DMS79 (cell line): ENCODE measurements at places on chromosomes 3 and 15.

GRCh38 chr3:65029130-65029529 is 341.3 kb upstream of the ADAMTS9 start:
- DNase-seq: no peak

DNA sequence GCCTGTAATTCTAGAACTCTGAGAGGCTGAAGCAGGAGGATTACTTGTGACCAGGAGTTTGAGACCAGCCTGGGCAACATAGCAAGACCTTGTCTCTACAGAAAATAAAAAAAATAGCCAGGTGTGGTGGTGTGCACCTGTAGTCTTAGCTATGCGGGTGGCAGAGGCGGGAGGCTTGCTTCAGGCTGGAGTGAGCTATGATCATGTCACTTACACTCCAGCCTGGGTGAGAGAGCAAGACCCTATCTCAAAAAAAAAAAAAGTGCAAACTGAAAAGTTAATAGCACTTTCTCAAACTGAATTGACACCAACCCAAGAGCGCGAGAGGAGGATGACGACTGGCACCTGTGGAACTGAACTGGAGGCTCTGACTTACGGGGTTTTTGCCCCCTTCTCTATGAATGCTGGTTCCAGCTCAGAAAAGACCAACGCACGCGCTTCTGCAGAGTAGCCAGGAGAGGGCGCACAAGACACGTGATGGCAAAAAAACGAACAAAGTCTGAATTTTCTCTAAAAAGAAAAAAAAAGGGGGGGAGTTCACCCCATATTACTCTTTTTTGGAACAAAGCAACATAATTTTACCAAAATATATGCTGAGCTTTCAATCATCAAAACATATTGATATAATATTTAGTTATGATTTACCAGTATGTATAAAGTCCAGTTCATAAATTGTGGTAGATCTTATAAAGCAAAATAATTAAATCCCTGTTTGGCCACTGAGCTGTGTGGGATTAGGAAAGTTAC is 23.7 kb downstream of the CFAP92 start:
- no peak for DNase-seq

DNA sequence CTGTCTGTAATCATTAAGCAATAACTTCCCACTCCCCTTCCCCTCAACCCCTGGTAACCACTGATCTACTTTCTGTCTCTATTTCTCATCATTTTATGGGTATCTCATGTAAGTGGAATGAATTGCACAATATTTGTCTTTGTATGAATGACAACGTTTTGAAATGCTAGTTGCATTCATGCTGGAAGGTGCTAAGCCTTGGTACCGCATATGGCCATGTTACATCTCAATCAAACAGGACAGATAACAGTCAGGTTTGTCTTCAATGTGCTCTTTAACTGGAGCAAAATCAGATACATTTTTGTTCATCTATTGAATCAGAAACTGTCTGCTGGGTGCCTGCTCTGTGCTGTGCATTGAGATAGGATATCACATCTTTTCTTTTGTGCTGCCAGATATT is 134.2 kb downstream of the AGBL1 start:
- DNase-seq: no peak

DNA sequence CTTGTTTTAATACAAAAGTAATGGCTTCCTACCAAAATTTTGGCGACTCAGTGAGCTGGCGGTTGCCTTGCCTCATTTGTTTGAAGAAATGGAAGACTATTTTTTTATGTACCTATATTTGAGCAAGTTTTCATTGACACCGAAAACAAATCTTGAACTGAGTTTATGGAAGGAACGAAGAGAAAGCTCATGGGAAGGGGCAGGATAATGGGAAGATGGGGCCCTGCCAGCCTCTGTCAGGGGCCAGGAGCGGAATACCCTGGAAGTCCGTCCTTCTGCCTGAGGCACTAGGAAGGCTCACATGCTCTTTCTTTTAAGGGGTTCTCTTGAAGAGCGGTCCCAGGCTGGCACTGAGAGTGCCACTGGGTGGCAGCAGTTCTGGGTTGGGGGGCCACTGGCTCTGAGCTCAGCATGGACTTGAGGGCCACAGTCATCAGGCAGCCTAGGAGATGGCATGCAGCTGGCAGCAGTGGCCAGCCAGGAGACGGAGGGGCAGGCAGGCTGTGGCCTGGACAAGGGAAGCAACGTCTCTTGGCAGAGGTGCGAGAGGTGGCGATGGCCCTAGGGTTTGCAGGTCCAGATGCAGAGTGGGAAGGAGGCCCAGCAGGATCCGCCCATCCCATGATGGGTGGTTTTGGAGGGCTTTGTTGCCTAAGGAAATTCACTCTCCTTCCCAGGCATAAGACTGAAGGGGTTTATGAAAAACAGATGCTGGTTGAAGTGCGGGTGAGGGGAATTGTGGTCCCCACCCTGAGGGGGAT is 41.6 kb downstream of the ISG20 start:
- DNase-seq: no peak

- no peak for DNase-seq
These were observed 181.8 kb downstream of the SSR3 start for GRCh38 chr3:156373095-156373494.

DNA sequence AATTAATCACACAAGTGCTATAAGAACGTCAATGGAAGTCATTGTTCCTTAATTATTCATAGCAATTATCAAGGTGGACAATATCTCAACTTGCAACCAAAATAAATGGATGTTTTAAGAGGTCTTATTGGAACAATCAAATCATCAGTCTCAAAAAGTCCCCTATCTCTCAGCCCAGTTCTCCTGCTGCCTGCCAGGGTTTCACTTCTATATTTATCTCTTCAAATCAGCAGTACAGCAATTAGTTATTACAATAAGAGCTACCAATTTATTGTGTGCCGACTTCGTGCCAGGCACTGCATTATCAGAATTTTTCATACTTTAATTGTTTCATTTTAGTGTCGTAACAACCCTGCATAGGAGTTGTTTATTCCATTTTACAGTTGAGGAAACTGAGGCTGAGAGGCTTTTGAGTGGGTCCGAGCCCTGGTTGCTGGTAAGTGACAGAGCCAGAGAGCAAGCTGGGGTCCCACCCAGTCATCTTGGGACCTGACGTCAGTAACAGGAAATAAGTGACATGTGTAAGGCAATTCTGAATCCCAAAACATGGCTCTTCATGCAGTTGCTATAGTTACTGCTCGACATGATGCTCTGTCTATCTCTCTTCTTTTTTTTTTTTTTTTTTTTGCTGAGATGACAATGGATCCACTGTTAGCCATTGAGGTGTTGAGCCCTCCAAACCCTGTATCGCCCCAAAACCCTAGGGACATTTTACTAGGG is 8.8 kb upstream of the KCTD6 start:
- DNase-seq: no peak

DNA sequence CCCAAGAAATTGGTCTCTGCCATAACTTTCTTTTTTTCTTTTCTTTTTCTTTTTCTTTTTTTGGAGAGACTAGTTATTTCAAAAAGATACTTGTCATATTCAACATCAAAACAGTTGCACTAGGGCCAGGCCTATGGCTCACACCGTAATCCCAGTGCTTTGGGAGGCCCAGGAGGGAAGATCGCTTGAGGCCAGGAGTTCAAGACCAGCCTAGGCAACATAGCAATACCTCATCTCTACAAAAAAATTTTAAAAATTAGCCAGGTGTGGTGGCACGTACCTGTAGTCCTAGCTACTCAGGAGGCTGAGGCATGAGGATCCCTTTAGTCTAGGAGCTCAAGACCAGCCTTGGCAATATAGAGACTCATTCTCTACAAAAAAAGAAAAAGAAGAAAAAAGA is 49.0 kb upstream of the GNB5 start:
- no peak for DNase-seq

DNA sequence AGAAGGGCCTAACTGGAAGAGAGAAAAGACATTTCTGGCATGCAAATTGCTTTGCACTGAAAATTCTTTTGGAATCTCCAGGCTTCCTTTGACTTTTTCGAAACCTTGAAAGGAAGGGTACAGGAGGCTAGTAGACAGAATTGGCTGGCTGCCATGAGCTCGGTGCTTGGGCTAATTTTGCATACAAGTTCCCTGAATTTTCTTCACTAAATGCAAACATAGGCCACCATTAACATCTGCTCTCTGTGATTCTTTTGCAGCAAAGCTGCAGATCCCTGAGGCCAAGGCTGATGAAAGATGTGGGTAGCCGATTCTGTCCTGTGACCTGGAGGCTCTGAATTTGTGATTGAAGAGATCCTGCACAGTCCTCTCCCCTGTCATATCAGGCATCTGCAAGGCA is 247.8 kb upstream of the MCTP2 start:
- DNase-seq: no peak

- DNase-seq: no peak
These were observed 266.1 kb downstream of the CGGBP1 start for GRCh38 chr3:87792534-87793336.

- no peak for DNase-seq
These were observed 29.1 kb upstream of the ELP6 start for GRCh38 chr3:47542471-47543173.

DNA sequence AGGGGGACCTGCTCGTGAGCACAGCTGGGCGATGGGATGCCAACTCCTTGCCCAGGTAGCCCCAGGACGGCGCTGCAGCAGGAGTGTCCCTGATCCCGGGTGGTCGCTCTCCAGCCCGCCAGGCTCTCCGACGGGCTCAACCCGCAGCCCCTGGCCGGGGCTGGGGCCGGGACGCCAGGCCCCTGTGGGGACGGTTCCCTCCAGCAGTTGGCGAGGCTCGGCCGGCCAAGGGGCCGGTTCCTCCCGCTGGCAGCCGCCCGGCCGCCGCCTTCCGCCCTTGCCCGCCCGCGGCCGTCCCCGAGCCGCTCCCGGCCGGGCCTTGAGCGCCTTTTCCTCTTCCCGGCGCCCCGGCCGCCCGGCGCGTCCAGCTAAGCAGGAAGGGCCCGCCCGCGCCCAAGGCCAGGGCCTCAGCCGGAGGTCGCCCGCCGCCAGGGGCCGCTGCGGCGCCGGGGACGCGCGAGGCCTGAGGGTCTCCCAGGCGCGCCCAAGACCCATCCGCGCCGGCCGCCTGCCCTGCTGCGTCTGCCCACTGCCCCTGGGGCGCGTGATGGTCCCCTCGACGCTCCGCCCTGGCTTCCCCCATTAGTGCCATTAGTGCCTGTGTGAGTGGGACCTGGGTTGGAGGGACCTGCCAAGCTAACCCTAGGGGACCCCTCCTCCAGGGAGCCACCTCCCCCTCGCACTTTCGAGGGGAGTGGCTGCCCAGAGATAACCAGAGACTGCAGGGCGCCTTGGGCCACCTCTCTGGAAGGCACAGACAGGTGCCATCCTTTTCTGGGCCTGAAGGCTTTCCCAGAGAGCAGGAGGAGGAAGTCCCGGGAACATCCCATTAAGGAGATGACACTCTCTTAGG is 106.4 kb downstream of the FBLN2 start:
- DNase-seq: no peak

GRCh38 chr3:194168994-194169393 is 33.0 kb downstream of the HES1 start:
- no peak for DNase-seq

GRCh38 chr3:197545571-197545970 is 10.2 kb downstream of the BDH1 start:
- DNase-seq: no peak

- DNase-seq: no peak
These were observed 82.1 kb downstream of the ATP2B2 start for GRCh38 chr3:10423171-10423882.

DNA sequence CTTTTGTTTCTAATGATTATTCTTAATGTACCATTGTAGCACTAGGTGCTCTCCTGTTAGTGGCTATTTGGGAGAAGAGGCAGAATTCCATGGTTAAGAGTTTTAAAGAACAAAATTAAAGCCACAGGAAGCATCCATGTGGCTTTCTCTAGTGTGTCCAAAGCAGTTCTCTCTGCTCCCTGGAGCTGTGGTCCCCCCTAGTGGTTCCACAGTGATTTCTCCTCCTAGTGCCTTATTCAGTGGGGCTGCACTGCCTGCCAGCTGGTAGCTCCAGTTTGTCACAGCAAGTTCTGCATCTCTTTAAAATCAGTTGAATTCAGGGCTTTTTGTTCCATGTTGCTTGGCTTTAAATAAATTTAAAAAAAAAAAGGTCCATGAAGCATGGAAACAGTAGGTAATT is 39.6 kb upstream of the FAM98B start:
- DNase-seq: no peak

- DNase-seq: no peak
These were observed 3.0 kb downstream of the RAB6B start for GRCh38 chr3:133892541-133893231.

- DNase-seq: no peak
These were observed 10.3 kb upstream of the DNAJC13 start for GRCh38 chr3:132407025-132407424.

- DNase-seq: peak; percentile 82
These were observed 14.4 kb upstream of the BSN start for GRCh38 chr3:49539659-49540560.

GRCh38 chr15:67944010-67944641 is 104.3 kb upstream of the RNU6-1 start:
- DNase-seq: no peak

- no peak for DNase-seq
These were observed 293.1 kb downstream of the SUCLG2 start for GRCh38 chr3:67361323-67361722.

DNA sequence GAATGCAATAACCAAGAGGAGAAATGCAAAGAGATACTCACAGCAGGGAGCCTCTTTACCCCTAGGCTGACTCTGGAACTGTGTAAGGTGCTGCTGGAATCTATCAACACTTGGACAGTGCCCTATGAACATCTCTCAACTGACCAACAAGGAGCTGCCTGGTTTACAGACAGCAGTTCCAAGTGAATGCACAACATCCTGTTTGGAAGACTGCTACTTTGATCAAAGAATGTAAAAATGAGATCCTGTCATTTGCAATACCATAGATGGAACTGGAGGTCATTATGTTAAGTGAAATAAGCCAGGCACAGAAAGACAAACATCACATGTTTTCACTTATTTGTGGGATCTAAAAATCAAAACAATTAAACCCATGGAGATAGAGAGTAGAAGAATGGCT is 136.3 kb downstream of the IMPG2 start:
- no peak for DNase-seq

GRCh38 chr3:134013280-134013679 is 16.4 kb downstream of the SLCO2A1 start:
- DNase-seq: no peak

GRCh38 chr3:9937486-9938238 is 4.0 kb downstream of the CRELD1 start:
- no peak for DNase-seq

GRCh38 chr3:156825795-156826143 is 384 bp upstream of the LEKR1 start:
- DNase-seq: no peak

GRCh38 chr3:98812851-98813374 is 49.8 kb downstream of the ST3GAL6 start:
- DNase-seq: no peak

- DNase-seq: no peak
These were observed 90.4 kb upstream of the SLC2A2 start for GRCh38 chr3:171116824-171117395.

DNA sequence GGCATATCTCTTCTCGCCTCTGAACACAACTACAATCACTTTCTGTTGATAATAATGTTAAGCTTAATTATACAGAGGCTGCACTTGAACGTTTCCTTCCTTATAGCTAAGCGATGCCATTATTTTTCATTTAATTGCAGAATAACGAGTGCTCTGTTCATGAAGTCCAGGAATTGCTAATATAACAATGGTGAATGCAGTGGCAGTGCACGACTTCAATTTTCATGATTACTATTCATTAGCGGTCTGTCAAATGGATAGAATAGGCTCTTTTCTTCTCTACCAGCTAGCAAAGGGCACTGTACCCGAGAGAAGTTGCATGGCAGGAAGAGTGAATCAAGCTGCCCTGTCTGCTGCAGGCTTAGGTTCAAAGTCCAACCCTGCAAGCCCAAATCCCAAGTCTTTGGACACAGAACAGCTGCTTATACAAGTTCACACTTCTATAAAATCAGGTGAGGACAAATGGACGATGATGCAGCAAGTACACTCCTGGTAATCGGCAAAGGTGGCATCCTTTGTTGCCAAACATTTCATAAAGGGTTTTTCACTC is 75.6 kb downstream of the PDZRN3 start:
- no peak for DNase-seq
